ENCODE measurements at places on chromosomes 6 and 20. TPM values are rescaled to one million over a fixed set of nuclear protein-coding genes. Genes with fewer than 3 reads are reported as not detected.

DNA sequence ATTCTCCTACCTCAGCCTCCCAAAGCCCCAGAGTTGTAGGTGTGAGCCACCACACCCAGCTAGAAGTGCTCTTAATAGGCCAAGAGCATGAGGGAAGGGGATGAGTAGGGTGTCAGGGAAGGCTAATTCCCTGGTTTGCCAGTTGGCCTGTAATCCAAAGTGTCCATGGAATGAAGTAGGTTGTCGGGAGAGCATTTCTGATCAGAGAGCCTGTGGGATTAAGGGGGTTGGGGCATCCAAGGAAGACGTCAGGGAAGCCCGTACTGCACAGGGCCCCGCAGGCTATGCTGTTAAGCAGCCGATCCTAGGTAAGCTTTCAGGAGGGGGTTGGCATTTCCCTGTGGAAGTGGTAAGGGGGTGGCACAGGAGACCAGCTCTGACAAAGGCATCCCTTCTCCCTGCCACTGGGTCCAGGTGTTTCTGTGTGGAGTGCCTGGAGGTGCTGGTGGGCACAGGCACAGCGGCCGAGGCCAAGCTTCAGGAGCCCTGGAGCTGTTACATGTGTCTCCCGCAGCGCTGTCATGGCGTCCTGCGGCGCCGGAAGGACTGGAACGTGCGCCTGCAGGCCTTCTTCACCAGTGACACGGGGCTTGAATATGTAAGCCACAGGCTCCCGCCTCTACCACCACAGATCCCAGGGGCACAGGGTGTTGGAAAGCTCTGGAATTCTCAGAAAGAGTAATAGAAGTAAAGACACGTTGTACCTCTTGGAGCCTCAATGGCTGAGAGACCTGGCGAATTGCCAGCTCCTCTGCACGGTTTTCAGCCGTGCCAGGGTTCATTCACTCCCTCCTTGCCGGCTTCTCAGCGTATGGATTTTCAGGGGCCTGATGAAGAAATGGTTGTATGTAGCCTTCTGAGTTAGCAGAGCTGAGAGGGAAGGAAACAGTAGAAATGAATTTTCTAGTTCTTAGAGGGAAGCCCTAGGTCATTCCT is 21.4 kb upstream of the MAPRE1 start:
- no peak for DNase-seq

PNPLA1 gene
- total RNA-seq = not detected

DNA sequence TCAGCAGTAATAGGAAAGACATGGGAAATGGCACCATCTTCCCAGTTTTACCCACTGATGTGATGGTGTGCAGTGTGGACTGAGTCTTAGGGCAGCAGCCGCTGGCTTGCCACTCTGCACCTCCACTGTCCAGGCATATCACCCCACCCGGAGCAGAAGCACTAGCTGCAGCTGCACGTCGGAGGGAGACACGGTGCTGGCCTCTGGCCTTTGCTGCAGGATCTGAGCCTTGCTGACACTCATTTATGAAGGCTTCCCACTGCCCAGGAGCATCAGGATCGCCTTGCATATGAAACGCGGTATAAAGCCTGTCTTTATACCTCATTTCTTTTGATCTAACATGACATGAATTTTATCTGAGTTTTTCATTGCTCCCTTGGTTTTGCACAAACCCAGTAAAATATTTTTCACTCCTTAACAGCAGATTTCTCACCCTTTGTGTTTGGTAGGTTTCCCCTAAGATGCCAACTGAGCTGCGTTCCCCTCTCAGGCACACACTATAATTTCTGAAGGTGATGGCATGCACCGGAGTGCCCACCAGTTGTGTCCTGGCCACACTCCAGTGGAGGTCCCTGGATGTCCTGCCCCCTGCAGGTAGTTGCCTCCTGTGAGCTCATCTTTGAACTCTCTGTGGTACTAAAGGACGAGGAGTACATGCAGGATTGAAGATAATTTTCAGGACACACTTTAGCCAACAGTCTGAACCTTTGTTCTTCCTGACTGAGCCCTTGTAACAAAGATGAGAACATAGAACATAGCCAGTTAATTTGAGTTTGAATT is 9.0 kb upstream of the EXOC2 start:
- DNase-seq = no peak

RAMACL gene
- total RNA-seq = 6.6 TPM

DNA sequence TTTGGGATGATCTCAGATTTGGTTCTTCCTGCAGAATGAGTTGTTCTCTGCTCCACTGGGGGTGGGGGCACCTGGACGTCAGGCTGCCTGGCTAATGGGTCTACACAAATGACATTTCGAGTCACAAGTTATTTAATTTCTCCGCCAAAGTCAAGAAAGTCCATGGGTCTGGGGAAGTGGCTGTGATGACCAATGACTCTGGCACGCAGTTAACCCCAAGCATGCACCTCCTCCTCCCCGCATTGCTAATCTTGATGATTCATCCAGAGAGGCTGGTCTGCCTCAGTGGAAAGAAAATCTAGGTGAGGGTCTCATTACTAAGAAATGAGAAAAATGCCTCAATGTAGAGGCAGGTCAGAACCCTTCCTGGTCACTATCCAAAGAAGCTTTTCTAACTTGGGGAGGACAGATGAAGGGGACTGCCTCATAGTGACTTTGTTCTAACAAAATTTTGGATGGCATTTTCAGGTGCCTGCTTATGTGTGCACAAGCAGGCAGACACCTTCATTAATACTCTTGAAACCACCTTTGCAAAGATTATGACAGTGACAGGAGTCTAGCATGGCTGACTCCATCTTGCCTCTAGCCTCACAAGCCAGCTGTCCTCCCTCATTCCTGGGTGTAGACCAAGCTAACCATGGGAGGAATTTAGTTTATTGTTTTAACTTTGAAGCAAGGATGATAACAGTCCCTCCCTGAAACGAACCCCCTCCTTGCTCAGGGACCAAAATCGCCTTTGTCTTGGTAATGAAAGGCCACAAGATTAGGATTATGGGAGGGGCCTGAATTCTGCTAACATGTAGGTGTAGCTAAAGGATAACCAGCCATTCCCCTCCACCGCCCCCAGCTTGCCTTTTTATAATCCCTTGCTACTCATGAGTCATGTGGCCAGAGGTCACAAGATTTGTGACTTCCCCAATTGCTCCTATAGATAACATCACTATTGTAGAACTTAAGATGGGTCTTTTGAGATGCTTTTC is 98.6 kb upstream of the MRPS10 start:
- DNase-seq = peak; percentile 83

ZNF831 gene
- total RNA-seq = under 0.01 TPM

NELFCD gene
- total RNA-seq = 53.4 TPM

CDH26 gene
- total RNA-seq = 0.47 TPM

DNA sequence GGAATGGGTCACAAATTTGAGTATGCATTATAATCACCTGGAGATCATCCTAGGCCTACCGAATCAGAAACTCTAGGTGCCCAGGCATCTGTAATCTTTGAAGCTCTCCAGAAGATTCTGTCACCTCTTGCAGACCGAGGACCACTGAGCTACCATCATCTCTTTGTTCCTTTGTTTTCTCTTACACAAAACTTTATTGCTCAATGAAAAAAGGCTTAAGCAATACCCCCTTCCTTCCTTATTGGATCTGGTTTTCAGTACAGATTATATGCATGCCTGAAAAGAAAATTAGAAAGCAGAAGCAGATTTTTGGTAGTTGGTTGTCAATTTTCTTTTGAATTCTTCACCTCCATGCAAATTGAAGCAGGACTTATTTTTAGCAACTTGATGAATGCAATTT is 31.3 kb downstream of the STX11 start:
- DNase-seq = no peak

DNA sequence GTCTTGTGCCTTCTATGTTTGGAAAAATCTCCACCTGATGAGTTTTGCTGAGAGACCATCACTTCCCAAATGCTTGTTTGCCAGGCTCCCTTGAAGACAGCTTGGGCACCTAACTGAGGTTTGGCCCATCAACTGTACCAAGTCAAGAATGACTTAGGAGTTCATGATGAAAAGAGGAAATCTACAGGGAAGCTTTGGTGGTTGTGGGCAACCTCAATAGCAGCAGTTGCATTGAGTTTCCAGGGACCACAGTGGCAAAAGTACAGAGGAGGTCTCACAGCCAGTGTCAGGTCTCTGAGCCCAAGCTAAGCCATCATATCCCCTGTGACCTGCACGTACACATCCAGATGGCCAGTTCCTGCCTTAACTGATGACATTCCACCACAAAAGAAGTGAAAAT is 49.7 kb upstream of the PHACTR1 start:
- DNase-seq = no peak

PGC gene
- total RNA-seq = not detected

DNA sequence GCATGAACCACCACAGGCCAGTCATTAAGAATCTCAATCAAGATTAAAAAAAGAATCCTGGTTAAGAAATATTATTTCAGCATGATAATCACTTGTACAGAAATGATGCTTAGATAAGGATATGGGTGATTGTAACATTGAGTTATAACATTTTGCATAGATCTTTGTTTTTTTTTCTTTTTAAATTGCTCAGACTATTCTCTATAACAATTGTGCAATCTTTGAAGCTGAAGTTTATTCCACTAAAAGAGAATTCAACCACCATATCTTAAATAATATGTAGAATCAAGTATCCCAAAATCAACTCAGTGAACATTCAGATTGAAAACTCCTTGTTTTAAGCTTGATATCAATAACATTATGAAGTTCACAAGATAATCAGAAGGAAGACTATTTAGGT is 663 bp upstream of the SMIM28 start:
- DNase-seq = no peak

RIPPLY2 gene
- not detected for total RNA-seq

GRCh38 chr6:21984561-21984960 is 312.3 kb downstream of the PRL start:
- DNase-seq = no peak

GRCh38 chr6:159701413-159701999 is 8.5 kb upstream of the SOD2 start:
- peak; percentile 62 for DNase-seq

- peak; percentile 16 for DNase-seq
Observed at GRCh38 chr6:85676086-85676729, 33.5 kb upstream of the SYNCRIP start.

PROCR gene
- 124 TPM for total RNA-seq

DNA sequence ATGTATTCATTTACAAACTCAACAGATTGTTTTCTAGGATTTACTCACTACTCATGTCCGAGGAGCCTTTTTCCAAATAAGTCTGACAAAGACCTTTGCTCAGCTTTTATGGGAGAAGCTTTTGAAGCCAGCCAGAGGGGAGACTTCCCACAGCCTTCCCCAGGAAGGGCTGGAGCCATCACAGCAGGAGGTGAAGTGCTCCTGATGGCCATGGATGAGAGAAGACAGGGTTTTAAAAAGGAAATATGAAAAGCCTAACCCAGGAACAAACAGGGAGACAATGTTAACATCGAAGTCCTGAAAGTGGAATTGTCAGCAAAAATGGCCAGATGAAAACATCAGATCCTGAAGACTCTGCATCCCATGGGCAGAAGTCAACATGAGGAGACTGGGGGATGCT is 11.6 kb upstream of the TAGAP start:
- no peak for DNase-seq

GRCh38 chr20:572727-573126 is 29.1 kb upstream of the CSNK2A1 start:
- DNase-seq = no peak

NKX2-2 gene
- not detected for total RNA-seq

DNA sequence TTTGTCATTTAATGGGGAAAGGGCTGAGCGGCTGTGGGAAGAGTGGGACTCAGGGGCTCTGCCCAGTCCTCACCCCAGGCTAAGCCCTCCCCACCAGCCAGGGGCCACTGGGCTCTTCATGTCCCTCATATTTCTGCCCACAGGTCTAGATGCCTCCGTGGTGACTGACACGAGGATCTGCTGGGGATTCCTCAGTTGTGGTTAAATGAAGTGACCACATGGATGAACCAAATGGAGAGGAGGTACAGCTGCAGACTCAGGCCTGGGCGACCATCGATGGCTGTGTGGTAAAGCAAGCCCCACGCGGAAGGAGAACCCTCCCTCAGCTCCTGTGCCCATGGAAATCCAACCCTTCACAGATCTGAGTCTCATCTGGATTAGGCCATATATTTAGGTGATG is 29.4 kb downstream of the RAET1L start:
- no peak for DNase-seq

TOX2 gene
- 1.5 TPM for total RNA-seq

DNA sequence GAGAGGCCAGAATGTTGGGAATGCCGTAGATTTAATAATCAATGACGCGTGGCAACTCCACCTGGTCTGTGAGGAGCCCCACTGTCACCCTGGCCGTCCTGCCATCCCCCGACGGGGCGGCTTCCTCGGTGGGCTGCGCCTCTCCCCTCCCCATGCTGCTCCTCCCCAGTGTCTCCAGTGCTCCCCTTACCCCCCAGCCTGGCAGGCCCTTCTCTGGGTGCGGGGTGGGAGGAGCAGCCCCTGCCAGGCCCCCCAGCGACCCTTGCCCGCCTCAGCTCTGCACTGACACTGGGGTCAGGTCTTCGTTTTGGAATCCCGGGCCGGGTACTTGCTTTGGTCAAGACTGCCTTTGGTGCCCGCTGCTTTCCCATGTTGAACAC is 82.3 kb upstream of the FRMD1 start:
- DNase-seq = no peak

RNF39 gene
- not detected for total RNA-seq

DNA sequence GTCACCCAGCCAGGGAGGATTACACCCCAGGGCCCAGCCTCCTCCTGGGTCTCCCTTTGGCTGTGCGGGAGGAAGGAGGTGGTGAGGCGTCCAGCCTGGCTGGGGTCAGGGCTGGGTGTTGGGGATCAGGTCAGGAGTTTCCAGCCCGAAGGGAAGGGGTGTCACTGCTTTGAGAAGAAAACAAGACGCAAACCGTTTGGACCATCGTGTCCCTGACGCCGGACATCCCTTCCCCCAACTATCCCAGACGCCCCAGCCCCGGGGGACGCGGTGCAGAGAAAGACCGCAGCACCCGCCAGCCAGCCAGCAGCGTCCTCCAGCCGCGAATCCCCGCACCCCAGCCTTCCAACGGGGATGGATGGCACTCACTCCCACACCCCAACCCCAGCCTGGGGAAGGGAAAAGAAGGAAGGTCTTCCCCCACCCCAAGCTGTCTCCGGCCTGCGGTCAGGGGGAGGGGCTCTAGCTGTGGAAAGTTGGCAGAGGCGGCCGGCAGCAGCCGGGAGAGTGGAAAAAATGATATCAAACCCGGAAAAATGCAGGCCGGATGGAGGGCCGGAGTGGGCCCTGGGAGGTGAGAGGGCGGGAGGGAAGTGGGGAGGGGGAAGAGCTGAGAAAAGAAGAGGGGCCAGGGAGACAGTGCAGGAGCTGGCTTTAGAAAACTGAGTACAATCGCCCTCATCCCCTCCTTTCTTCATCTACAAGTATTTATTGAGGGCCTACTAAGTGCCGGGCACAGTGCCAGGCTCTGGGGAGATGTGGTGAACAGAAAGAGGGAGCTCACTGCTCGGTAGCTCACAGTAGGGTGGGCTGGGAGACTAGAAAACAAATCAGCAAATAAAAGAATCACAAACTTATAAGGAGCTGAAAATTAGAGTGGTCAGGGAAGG is 10.6 kb downstream of the REM1 start:
- peak; percentile 70 for DNase-seq

GRCh38 chr6:107539849-107540464 is 50.0 kb downstream of the SOBP start:
- DNase-seq = no peak

RUNX2 gene
- total RNA-seq = 0.05 TPM

- peak; percentile 97 for DNase-seq
Observed at GRCh38 chr6:37818536-37819176, 871 bp upstream of the ZFAND3 start.

- no peak for DNase-seq
Observed at GRCh38 chr6:151128763-151129370, 110.9 kb upstream of the AKAP12 start.

WFDC2 gene
- not detected for total RNA-seq

STXBP5 gene
- 26.7 TPM for total RNA-seq

Measured in dermis blood vessel endothelial cell (primary cell).